ENCODE measurements at places on chromosomes 16 and 17.

- no peak for DNase-seq
Observed at GRCh38 chr16:20675488-20676267, 21.8 kb downstream of the ACSM1 start.

- no peak for DNase-seq
Observed at GRCh38 chr16:84999200-84999599, 12.1 kb downstream of the ZDHHC7 start.

GRCh38 chr17:41417127-41417526 lies 7.3 kb downstream of the KRT37 start:
- DNase-seq: no peak

- no peak for DNase-seq
Observed at GRCh38 chr16:4085405-4085970, 30.8 kb downstream of the ADCY9 start.

GRCh38 chr16:47611848-47612493 lies 150.8 kb downstream of the PHKB start:
- no peak for DNase-seq
